ENCODE measurements at places on chromosomes 12 and 14.

GRCh38 chr14:77022236-77022852 is 6.2 kb downstream of the IRF2BPL start:
- DNase-seq = peak; percentile 69

DNA sequence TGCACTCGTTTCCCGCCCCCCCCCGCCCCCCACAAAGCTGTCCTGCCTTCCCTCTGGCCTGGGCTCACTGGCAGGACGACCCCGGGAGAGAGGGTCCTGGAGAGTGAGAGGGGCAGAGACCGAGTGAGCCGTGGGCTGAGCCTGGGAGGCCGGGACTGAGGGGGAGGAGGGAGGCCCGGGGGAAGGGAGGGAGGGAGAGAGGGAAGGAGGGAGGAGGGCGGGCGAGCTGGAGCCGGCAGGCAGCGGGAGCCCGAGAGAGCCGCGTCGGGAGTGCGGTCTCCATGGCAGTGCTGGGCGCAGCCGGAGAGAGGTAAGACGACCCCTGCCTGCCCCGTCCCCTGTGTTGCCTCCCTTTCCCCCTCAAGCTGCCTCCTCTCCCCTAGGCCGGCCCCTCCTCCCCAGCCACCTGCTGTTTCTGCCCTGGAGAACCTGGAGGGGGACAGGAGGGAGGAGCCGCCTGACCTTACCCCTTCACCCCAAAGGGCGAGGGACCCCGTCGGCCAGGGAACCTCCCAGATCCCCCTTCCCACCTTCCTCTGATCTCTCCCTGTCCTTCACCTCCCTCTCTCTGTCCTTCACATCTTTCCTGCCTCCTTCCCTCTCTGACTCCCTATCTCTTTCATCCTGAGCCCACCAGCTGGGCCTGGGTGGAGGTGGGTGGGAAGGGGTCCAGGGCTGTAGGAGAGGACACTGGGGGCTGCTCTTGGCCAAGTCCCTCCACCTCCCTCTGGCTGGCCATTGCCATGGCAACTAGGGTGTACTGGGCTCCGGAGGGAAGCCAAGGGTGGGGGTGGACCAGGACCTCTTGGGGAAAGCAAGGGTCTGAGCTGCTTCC is at the start of gene GPR162:
Gene GPR162 (plus strand): TSS at position 231 of the 835 bp plus-strand sequence. CDS start 2,078 bp downstream, outside the sequence.
- no peak for DNase-seq

DNA sequence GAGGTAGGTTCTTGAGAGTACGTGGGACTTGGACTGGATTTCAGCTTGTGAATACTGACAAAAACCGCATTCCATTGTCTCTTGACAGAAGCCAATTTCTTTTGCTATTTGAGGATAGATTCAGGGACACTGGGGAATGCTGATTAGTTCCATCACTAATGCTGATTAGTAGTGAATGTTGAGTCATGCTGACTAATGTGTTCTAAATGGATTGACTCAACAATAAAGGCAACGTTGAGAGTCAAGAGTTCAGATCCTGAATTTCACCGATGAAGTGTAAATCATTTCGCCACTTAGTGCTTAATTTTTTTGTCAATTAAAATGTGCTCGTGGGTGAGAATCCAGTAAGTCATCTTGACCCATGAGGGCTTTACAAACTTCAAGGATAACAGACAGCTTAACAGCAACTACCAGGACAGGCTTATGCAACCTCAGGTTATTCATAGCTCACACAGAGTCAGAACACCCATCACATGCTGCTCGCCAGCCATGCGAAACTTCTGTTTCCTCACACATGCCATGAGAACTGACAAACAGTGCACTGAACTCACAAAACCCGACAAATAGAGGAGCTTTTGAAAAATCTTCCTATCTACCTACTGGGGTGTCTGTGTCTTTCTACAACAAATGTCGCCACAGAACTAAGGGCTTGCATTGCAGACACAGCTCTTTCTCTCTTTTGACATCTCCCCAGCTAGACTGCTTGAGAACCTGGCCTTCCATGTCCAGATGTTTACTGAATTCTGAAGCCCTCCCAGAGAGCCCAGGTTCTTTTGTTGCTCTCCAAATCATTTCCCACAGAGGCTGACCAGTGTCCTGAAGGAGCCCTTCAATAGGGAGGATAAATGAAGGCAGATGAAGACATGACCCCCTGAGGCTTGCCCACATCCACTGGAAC is 316.4 kb downstream of the ZFP36L1 start:
- peak; percentile 21 for DNase-seq

GRCh38 chr12:56110571-56110970 is 5.9 kb upstream of the RPL41 start:
- no peak for DNase-seq

DNA sequence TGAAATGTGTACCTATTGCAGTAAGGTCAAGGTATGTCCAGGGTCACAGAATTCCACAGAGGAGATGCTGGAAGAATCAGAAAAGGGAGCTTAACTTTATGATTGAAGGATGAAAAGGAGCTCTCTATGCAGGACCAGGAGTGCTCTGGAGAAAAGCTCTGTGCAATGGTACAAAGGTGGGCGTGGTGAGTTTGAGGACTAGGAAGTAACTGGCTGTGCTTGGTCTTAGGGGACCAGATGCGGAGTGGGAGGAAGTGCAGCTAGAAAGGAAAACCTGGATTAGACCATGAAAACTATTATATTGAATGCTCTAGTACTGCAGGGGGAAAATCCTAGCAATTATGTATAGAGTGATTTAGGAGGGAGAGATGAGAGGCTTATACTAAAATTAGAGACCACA is 56.8 kb downstream of the BTG1 start:
- DNase-seq = no peak

GRCh38 chr14:87489196-87489819 is 503.7 kb downstream of the GALC start:
- no peak for DNase-seq

DNA sequence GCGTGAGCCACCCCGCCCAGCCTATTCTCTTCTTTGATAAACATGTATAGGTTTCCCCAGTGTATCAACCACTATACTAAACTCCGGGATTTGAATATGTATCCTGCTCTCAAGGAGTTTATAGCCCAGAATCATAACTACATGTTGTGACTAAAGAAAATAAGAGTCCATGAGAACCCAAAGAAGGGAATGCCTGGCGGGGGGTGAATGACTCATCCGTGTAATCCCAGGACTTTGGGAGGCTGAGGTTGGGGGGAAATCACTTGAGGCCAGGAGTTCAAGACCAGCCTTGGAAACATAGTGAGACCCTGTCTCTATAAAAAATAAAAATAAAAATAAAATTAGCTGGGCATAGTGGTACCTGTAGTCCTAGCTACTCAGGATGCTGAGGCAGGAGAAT is 57.2 kb downstream of the SIX6 start:
- no peak for DNase-seq

DNA sequence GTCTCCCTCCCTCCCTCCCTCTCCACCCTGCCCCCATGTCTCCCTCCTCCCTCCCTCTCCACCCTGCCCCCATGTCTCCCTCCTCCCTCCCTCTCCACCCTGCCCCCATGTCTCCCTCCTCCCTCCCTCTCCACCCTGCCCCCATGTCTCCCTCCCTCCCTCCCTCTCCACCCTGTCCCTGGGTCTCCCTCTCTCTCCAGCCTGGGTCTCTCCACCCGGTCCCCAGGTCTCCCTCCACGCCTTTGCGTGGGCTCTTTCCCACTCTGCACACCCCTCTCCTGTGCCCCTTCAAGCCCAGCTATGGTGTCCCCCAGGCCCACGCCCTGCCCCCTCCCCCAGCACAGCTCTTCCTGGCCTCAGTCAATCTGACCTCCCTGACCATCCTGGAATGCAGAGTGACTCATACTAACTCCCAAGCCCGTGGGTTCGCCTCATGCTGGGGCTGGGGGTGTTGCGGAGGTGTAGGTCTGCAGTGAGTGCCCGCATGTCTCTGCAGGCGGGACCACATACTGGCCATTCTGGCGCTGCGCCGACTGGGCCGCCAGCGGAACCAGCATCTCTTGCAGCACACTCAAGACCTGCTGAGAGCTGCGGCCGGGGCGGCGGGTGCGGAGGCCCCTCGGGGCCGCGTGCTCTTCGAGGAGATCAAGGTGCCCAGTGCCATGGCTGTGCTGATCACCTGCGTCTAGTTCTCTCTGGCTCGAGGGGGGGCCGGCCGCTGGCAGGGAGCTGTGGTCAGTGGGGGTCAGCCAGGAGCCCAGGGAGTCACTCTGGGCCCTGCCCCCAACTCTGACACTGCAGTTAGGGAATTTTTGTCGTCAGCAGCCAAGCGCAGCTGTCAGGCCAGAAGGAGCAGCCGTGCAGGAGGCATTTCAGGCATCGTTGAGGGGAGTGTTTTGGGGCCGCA is 13.5 kb upstream of the TNFAIP2 start:
- DNase-seq = no peak

GRCh38 chr12:71727958-71728357 is 26.7 kb upstream of the RAB21 start:
- DNase-seq = no peak

DNA sequence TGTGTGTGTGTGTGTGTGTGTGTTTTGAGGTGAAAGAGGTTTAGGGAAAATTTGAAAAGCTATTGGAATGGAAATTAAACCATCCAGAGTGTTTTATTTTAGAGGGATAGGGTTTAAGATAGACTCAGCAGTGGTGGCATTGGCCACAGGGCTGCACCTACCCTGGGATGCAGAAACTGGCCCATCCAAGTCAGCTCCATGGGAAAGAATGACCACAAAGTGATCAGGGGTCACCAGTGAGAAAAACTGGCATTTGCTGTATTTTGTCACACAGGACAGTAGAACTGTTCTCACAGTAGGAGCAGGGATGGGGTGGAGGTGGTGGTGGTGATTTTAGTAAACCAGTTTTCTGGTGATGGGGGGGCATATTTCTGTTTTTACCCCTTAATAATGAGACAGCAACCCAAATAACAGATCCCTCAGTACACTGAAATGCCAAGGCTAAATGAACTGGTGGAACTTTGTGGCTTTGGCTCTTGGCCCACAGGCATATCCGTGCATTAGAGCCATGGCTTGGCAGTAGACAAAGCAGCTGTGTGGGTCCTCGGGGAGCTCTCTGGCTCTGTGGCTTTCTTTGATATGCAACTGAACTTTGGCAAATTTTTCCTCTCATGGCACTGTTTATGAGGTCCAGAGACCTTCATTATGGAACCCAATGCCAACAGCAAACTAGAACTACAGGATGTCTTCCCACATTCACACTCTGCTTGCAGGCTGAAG is 348.3 kb downstream of the ZFP36L1 start:
- no peak for DNase-seq

DNA sequence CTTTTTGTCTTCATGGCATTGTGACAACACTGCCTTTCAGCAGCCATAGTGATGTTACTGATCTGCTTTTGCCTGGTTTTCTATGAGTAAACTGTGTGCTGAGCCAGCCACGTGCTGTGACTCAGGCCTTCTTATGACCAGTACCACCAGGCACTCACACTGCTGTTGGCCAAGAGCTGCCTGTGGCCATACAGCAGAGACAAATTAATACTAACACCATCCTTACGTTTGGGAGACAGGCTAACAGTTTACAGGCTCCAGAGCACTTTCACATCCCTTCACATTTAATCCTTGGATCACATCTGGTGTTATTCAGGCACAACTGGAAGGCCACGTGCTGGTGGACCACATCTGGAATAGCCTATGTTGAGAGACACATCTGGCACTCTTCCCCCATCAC is 377.9 kb downstream of the CCDC91 start:
- DNase-seq = no peak

DNA sequence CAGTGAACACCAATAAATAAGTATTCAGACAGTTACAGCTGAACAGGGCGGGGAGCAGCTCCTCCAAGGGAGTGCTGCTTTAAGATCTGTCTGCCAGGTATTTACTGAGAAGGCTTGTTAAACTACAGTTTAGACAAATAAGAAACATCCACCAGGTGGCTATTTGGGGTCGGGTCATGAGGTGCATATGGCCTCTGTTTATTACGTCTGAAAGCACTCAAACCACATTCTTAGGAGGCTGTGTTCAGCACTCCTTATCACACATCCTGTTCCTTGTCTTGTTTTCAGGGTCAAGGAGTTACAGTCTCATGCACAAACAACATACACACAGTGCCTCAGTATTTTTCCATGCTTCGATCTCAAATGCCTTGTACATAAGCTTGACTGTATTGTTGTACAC is 78.8 kb downstream of the KCNMB4 start:
- no peak for DNase-seq

GRCh38 chr14:104496095-104496494 is 83.5 kb upstream of the C14orf180 start:
- no peak for DNase-seq

GRCh38 chr12:107539196-107539939 is 146.2 kb upstream of the PWP1 start:
- DNase-seq = no peak

GRCh38 chr12:7637615-7638014 is 28.1 kb downstream of the APOBEC1 start:
- no peak for DNase-seq

GRCh38 chr12:109752117-109753053 is 38.8 kb downstream of the FAM222A start:
- no peak for DNase-seq

- DNase-seq = no peak
These were observed at the start of gene ATN1 for GRCh38 chr12:6927379-6928021. TSS of gene ATN1 (plus strand) at chr12:6927959. CDS start at chr12:6934002, 6,043 bp downstream.

DNA sequence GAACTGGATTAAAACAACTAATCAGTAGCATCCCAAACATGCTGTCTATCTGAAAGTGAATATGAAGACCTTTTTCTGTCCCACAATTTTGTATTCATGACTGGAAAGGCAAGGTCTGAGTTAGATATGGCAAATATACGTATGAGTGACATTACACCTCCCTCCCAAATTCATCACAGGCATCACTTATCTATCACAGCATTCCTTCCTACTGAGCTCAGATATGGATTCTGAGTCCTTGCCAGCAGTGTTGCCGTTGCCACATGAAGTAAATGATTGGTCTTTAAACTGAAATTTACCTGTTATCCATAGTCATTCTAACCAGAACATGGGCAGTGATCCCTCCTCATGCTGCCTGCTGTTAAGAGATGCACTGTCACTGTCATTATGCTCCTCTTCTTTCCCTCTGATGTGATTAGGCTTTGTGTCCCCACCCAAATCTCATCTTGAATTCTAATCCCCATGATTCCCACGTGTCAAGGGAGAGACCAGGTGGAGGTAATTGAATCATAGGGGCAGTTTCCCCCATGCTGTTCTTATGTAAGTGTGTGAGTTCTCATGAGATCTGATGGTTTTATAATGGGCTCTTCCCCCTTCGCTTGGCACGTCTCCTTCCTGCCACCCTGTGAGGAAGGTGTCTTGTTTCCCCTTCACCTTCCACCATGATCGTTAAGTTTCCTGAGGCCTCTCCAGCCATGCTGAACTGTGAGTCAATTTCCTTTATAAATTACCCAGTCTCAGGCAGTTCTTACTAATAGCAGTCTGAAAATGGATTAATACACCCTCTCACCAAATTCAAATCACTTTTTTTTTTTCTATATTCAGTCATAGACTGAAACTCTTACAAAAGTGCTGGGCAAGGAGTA is 288.4 kb downstream of the NUAK1 start:
- no peak for DNase-seq

GRCh38 chr12:117041798-117042170 is 57.4 kb downstream of the TESC start:
- DNase-seq = no peak

- no peak for DNase-seq
These were observed 5.0 kb upstream of the MMP19 start for GRCh38 chr12:55847603-55848291.

- no peak for DNase-seq
These were observed 5.0 kb downstream of the GAPDH start for GRCh38 chr12:6539314-6539682.

- DNase-seq = no peak
These were observed 139.6 kb downstream of the HMGA2 start for GRCh38 chr12:65963862-65964240.
